ENCODE measurements at places on chromosomes 7 and 10.

- no peak for DNase-seq
These were observed 5.9 kb downstream of the PIK3CG start for GRCh38 chr7:106870983-106871410.

- DNase-seq: no peak
These were observed 127.7 kb downstream of the NRBF2 start for GRCh38 chr10:63260860-63261251.

DNA sequence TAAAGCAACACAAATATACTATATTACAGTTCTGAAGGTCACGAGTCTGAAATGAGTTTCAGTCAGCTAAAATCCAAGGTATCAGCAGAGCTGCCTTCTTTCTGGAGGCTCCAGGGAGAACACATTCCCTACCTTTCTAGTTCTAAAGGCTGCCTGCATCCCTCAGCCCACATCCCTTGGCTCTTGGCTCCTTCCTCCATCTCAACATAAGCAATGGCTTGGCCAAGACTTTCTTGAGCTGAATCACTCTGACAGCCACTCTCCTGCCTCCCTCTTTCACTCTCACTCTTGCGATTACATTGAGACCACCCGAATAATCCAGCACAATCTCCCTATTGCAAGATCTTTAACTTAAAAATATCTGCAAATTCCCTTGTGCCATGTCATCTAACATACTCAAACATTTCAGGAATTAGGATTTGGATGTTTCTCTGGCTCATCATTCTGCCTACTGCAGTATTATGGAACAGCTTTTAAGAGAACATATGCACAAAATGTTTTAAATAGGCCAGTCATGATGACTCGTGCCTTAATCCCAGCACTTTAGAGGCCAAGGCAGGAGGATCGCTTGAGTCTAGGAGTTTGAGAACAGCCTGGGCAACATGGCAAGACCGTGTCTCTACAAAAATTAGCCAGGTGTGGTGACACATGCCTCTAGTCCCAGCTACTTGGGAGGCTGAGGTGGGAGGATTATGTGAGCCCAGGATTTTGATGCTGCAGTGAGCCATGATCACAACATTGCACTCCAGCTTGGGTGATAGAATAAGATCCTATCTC, 144.2 kb upstream of the VSTM2A start:
- DNase-seq: no peak

DNA sequence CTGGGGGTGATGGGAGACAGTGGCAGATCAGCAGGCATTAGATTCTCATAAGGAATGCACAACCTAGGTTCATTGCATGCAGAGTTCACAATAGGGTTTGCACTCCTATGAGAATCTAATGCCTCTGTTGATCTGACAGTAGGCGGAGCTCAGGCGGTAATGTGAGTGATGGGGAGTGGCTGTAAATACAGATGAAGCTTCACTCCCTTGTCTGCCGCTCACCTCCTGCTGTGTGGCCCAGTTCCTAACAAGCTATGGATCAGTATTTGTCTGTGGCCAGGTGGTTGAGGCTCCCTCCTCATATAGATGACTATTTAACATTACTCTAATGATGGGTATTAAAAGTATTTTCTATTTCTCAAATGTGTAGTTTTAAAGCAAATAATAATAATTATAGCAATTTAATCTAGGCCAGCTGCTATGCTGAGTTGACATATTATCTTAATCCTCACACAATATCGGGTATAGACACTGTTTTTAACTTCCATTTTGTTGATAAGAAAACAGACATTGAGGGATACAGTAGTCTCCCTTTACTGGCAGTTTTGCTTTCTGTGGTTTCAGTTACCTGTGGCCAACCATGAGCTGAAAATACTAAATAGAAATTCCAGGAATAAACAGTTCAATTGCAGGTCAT, 39.9 kb downstream of the KIF20B start:
- no peak for DNase-seq

DNA sequence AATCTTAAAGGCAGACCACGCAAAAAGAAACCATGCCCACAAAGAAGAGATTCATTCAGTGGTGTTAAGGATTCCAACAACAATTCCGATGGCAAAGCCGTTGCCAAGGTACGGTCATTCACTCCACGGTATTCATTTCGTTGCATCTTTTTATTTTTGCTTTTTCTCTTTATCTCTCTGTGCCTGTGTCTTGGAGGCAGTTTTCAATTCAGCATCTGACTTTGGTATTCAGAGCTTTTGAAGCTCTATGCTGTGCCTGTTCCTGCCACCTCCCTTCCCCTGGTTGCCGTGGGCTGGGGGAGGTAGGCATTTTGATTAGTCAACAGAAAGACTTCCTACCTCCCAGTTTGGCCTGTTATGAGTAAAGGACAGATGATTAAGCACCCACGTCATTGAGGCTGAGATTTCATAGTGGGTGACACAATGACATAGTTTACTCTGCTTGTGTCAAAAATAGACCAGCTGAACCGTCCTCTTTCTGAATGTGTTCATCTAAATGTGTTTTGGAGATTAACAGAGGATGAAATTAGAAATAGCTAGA, 149.5 kb downstream of the ARID5B start:
- DNase-seq: peak; percentile 80

DNA sequence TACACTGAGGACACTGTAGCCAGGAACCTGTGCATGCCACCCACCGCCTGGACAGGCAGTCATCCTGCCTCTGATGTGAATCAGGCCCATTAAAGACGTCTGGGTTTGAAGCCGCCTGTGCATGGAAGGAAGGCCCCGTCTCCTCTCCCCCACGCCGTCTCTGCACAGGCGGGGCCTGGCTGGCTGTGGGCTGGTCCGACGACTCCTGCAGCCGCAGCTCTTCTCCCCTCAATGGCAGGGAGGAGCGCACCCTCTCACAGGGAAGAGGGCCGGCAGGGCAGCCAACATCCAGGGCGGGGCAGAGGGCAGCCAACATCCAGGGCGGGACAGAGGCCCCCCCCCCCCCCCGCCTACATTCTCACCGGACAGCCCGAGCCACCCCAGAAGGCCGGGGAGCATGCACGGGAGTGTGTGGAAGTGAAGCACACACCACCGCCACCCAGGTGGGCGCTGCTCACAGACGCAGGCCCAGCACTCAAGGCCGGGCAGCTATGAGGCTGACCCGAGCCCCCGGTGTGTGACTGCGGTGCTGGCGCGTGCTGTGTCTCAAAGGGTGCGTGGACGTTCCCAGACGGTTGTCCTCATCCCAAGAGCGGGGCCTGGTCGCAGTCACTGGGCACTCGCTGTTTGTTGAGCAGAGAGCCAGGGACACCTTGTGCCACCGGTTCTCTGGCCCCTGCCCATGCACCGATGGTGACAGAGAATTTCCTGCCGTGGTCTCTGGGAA, 19.1 kb downstream of the DPYSL4 start:
- no peak for DNase-seq

DNA sequence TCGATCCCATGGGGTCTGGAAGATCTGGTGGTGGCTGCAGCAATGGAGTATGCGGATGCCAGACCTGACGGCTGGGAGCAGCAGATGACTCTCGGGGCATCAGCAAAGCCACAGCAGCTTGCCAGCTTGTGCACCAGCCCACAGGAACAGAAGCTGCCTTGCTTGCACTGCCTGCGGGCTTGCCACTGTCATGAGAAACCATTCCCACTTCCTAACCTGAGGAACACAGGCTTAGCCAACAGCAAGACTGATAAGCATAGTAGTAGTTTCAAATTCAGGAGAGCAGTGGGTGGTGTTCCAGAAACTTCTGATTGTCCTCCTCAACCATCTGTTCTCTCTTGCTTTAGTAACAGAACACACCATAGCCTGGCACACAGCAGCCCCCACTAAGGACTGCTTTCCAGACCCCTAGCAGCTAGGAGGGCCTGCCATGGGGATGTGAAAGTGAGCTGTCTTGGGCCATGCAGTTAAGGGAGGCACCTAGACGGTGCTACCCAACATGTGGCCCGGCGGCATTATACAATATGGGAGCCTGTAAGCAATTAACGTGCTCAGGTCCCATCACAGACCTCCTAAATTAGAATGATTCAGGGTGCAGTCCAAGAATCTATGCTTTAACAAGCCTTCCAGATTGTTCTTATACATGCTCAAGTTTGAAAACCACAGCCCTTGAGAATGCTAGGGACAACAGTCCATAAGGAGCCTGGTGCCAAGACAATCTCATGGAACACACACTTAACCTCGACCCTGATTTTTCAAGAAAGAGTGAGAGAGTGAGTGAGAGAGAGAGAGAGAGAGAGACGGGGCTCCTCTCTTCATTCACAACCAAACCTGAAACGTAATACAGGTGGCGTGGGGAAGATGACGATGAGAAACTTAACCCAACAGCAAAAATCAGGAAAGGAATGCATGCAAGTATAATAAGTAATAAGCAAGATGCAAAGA, 7.1 kb downstream of the ANXA11 start:
- DNase-seq: no peak

GRCh38 chr10:851901-852300, 79.6 kb downstream of the LARP4B start:
- DNase-seq: no peak

DNA sequence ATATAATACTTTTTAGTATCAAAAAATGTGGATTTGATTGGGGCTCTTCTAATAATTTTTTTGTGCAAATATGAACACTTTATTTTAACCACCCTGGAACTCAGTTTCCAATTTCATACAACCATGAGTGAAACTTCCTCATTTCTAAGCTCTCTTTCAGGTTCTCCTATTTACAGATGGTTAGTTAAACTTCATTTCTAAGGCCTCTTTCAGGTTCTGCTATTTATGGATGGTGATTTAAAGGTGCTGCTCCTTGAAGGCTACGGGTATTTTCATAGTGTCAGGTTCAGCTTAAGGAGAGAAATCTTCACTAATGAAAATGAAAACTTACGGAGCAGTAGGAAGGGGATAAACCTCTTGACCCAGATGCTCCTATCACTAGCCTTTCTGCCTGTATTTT, 568.3 kb downstream of the KIF20B start:
- DNase-seq: no peak

GRCh38 chr7:37262181-37262580, 186.5 kb downstream of the ELMO1 start:
- no peak for DNase-seq

DNA sequence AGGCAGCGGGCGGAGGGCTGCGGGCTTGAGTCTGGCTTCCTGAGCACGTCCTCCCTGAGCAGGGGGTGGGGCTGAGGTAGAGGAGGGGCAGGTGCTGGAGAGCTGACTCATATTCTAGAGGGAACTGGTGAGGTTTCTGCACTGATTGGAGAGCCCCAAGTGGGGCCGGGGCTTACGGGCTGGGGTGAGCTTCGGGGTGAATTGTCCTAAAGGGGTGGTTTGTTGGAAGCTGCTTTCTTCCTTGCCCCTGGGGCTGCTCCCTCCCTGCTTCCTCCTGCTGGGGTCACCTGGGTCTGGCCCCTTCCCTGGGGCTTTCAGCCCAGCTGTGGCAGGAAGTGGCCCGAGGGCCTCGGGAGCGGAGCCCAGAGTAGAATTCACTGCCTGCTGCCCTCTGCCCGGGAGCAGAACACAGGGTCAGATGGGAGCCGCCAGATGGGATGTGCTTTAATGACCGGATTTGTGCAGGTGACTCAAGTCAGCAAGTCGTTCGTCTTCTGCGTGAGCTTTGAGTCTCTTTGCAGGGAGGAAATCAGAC, 48.6 kb downstream of the FAM20C start:
- DNase-seq: peak; percentile 58

- DNase-seq: peak; percentile 21
These were observed 2.8 kb downstream of the AGAP3 start for GRCh38 chr7:151088856-151089699.

GRCh38 chr10:11740907-11741306, 1.3 kb upstream of the ECHDC3 start:
- no peak for DNase-seq

DNA sequence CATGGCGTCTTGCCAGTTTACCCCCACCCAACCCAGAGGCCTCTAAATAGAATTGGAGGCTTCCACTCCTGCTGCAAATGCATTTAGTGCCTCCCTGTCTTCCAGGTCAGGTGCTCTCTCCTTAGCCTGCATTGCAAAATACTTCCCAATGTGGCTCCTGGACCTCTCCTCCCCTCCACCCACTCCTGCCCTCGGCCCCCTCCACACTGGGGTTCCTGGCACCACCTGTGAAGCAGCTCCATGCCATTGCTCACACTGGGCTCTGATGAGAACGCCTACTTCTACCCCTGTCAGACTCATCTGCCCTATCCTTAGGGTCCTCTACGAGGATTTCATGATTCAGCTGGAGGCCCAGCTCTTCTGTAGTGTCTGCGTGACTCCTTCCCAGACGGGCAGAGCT, 37.4 kb downstream of the C10orf120 start:
- no peak for DNase-seq

- no peak for DNase-seq
These were observed 5.0 kb downstream of the MXI1 start for GRCh38 chr10:110212119-110213006.

GRCh38 chr7:92967238-92967637, 130.9 kb upstream of the CDK6 start:
- DNase-seq: no peak

- DNase-seq: no peak
These were observed 99.7 kb upstream of the CCDC6 start for GRCh38 chr10:60006062-60006461.

GRCh38 chr10:75011221-75011620, 100.2 kb upstream of the SAMD8 start:
- DNase-seq: no peak

DNA sequence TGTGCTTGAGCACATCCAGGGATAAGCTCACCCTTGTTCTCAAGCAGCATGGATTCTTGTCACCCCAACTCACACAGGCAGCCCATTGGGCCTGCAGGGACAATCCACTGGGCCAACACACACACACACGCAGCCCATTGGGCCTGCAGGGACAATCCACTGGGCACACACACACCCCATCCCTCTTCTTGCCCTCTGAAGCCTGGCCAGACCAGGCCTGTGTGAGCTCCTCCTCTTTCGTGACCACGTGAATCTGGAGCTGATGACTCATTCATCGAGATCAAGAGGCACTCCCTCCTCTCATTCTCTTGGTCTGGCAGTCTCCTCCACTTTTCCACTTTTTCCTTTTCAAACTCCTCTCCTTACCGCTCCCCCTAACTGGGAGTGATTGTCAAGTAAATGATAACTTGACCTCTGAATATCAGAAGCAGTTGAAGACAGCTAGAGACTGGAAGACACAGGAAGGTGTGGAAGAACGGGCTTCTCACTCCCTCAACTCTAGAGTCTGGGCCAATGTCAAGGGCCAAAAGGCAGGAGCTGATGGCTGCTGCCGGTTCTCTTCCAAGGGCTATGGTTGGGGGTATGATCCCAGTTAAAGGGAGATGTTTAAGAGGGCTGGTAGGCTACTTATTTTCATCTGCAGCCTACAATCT, 89.7 kb downstream of the HIPK2 start:
- peak; percentile 39 for DNase-seq

All from RWPE1 (cell line).